GM12892 (cell line): ENCODE measurements at places on chromosomes 16 and 17.

DNA sequence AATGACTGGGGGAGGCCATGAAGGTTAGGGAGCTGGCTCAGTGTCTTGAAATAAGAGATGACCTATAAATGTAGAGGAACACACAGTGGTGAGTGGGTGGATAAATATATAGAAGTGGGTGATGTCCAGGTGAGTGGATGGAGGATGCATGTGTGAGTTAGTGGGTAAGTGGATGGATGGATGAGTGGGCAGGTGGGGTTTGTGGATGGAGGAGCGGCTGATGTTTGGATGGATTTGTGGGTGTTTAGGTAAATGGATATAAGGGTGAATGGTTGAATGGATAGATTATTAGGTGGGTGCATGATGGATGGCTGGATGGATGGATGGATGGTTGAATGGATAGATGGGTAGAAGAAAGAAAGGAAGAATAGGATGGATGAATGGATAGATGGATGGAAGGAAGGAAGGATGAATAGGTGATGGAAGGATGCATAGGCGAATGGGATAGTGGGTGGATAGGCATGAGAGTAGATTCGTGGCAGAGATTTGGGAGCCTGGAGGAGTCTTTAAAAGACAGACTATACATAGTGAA, 19.1 kb upstream of the TAC4 start:
- no peak for DNase-seq

- no peak for DNase-seq
These were observed 24.8 kb downstream of the OMG start for GRCh38 chr17:31272236-31272635.

- no peak for DNase-seq
These were observed 14.5 kb downstream of the CCL11 start for GRCh38 chr17:34299956-34300577.

- no peak for DNase-seq
These were observed 39.6 kb downstream of the WSB1 start for GRCh38 chr17:27333410-27333980.

DNA sequence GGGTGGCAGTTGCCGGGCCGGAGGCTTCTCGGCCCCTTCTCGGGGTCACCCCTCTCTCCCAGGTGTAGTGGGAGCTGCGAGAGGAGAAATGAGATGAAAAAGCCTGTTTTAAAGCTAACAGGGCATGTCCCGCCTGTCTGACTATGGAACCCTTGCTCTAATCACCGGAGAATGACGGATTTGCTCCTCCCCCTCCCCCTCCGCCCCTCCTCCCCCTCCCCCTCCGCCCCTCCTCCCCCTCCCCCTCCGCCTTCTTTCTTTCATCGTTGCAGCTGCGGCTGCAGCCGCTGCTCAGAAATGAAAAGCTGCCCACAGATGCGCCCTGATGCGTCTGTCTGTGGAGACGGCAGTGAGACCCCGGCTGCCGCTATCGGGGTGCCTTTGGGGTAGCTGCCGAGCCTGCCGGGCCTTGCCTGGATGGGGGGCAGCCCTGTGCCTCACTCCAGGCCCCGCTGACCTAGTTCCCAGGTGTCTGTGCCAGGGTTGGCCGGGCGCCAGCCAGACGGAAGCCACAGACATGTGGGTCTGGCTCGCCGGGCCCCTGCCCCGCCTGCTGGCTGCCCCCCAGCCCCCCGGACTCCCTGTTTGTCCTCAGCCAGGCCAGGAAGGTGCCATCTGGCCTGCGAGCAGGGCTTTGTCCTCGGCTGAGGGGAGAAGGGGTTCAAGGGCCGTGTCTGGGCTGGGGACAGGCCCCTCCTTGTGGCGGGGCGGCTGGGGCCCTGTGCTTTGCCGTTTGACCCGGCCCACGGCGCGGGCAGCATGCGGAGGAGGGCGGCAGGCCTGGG, 37.7 kb downstream of the GINS2 start:
- DNase-seq = no peak

DNA sequence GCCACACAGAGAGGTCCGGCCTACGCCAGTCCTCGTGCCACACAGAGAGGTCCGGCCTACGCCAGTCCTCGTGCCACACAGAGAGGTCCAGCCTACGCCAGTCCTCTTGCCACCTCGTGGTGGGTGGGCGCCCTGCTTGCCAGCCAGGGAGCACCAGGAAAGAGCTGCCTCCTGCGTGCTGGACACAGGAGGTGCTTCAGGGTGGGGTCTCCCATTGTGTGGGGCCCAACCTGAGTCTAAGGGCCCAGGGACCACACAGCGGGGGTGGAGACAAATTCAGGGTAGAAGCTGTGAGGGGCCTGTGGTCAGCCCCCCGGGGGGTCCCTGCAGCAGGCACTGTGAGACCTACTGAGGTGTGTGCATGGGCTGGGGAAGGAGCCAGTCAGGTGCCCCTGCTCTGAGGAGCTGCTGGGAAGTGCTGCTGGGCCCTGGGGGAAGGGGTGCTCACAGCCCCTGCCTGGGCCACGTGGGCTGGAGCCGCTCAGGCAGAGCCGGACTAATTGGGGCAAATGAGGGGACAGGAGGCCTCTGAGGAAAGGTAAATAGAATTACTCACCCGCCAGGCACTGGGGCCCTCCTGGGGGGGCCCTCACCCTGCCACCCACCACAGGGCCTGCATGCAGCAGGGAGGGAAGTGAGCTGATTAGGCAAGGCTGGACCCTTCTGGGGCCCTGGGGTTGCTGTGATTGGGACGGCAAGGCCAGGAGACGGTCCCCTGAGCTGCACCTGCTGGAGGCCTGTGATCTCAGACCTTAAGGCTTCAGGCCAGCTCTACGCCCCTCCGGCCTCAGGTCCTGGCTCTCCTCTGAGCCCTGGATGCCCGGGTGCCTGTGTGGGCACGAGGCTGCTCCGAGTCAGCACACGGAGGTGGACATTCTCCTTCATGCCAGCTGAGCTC, 11.0 kb downstream of the GCGR start:
- DNase-seq = no peak

GRCh38 chr16:12317121-12317810, 340.7 kb downstream of the SNX29 start:
- no peak for DNase-seq

DNA sequence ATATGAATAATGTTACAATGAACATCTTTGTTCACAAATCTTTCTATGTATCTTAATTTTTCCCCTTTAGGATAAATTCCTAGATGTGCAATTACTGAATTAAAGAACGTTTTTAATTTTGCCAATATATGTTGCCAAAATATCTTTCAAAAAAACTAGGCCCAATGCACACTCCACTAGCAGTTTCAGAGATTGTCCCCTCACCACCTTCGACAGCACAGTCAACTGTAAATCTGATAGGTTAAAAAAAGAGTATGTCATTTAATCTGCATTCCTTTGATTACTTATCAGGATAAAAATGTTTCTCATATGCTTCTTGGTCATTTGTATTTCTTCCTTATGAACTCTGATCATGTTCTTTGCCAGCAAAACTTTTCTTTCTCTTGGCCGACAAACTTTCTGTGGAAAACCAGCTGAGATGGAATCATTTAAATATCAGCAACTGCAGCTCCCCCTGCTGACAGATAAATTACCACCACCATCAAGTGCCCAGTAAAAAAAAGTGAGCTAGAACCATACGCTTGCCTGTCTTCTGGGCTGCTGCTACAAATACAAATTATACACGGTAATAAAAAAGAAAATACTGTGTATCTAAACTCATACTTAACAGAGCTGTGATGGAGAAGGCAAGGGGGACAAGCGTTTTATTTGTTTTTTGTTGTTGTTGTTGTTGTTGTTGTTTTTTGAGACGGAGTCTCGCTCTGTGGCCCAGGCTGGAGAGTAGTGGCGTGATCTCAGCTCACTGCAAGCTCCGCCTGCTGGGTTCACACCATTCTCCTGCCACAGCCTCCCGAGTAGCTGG, 19.6 kb upstream of the KANSL1 start:
- DNase-seq = peak; percentile 39

- no peak for DNase-seq
These were observed 3.2 kb upstream of the CRHR1 start for GRCh38 chr17:45780921-45781320.

- no peak for DNase-seq
These were observed 23.9 kb upstream of the ARHGAP23 start for GRCh38 chr17:38404174-38404943.

DNA sequence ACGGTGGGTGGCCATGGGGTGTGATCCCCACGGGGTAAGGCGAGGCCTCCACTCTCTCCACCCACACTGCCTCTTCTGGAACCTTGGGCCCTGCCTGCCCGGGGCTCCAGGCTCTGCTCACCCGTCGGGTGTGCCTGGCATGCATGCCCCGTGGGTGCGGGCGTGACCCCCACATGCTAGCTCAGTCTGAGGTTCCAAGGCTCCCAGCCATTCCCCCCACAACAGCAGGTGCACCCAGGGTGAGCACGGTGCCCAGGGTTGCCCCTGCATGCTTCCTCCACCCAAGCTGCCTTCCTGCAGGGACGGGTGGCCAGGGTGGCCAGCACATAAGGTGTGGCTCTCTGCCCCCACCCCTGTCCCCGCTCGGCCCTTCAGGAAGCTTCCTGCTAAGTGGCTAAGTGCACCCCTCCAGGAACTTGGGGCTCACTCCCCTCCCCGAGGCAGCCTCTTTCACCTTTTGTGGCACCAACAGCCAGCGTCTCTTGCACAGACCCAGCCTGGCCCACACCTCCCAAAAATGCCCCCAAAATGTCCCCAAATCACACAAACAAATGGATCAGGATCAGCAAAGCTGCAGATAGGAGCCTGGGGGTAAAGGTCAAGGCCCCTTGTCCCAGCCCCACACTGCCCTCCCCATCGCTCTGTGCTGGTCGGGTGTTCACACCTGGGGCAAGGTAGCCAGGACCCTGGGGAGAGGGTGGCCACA, 21.4 kb upstream of the PVALEF start:
- DNase-seq = no peak

DNA sequence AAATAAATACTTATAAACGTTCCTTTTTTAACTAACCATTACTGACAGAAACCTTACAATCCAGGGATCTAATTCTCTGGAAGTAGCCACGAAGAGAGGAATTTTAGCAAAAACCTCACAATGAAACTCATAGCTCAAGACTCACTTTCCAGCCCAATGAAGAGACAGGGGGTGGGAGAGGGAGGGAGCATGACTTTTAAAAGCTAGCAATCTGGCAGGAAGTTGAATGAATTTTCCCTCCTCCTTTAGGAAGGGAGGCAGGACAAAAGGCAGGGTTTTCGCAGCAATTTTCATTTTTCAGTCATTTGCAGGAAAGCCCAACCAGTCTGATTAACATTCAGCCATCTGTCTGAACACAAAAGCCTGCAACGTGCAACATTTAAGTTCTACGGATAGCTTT, 381.5 kb upstream of the PSMD7 start:
- DNase-seq = no peak

- DNase-seq = no peak
These were observed 502 bp downstream of the SMPD3 start for GRCh38 chr16:68447653-68448359.

- DNase-seq = no peak
These were observed 27.8 kb downstream of the BAHCC1 start for GRCh38 chr17:81422776-81423697.

GRCh38 chr17:79388556-79389295, 222.1 kb downstream of the RBFOX3 start:
- peak; percentile 75 for DNase-seq

DNA sequence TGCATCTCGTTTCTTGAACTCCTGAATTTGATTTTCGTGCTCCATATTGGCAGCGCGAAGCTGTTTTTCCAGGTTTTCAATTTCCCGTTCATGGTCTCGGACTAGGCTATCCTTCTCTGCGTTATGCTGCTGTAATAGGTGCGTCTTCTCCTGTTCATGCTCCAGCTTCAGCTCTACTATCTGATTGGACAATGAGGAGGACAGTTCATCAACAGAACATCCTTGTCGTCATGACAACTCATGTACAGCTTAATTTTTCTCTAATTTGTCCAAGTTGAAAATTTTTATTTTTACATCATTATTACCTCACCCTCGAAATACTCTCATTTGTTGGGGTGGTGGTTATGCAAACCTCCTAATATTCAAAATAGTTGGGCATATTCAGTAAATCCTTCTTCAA, 289.8 kb downstream of the CEP112 start:
- DNase-seq = no peak

- no peak for DNase-seq
These were observed 82.0 kb upstream of the ASIC2 start for GRCh38 chr17:33375103-33375502.

DNA sequence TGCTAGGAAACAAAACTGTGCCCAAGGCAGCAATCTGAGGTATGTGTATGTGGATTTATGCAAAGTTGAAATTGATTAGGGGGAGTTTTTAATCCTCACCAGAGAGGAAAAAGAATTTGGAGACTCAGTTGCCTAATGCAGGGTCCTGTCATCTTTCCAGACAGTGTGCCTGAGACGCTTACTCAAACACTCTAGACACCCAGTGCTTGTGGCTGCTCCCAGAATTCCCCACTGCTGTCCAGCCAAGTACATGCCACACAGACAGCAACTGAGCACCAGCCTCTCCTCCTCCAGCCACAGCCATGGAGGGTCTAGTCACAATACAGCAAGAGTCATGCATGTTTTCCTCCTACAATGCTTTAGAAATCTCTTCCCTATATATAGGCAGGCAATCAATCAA, 118.1 kb downstream of the HIC1 start:
- DNase-seq = no peak

DNA sequence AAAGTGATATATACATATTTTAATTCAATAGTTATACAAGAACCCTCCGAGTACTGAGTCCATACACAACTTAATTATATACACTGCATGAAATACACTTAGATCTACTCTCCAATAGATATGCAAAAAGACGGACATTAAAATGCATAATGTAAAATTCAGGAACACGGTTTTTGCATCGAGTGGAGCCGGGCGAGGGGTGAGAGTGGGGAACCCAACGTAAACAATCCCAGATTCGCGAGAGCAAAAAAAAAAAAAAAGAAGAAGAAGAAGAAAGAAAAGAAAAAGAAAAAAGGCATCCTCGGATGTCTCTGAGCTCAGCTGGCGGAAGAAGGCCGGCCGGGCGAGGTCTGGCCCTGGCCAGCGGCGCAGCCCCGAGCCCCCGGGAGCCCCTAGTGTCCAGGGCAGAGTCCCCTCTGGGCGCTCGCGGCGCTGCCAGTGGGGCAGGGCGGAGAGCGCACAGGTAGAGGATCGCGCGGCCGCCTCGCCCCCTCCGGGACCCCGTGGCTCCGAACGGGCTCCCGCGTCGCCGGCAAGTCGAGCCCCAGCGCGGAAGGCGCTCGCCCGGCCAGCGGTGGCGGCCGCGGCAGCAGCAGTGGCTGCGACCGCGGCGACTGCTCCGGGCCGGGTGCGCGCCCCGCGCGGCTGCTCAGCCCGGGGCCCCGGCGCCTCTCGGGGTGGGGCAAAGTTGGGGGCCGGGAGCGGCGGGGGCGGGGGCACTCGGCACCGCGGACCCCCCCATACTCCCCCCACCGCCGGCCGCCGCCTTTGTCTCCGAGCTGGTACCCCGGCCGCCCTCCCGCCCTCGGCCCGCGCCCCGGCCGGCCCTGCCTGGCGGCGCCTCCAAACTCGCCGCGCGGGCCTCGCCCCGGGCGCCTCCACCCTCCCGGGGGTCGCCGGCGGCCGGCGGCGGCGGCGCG, 9.6 kb upstream of the ZFHX3 start:
- DNase-seq = no peak

- no peak for DNase-seq
These were observed 31.0 kb downstream of the MAPT start for GRCh38 chr17:45925311-45925710.

- DNase-seq = peak; percentile 38
These were observed 5.5 kb downstream of the IGSF6 start for GRCh38 chr16:21646721-21647561.

GRCh38 chr17:79290726-79291125, 216.1 kb downstream of the ENGASE start:
- no peak for DNase-seq
